Hepatic stellate cell (primary cell): ENCODE measurements at places on chromosomes 6 and 20.

GRCh38 chr20:8807480-8808201, 261.2 kb upstream of the PLCB4 start:
- no peak for DNase-seq

DNA sequence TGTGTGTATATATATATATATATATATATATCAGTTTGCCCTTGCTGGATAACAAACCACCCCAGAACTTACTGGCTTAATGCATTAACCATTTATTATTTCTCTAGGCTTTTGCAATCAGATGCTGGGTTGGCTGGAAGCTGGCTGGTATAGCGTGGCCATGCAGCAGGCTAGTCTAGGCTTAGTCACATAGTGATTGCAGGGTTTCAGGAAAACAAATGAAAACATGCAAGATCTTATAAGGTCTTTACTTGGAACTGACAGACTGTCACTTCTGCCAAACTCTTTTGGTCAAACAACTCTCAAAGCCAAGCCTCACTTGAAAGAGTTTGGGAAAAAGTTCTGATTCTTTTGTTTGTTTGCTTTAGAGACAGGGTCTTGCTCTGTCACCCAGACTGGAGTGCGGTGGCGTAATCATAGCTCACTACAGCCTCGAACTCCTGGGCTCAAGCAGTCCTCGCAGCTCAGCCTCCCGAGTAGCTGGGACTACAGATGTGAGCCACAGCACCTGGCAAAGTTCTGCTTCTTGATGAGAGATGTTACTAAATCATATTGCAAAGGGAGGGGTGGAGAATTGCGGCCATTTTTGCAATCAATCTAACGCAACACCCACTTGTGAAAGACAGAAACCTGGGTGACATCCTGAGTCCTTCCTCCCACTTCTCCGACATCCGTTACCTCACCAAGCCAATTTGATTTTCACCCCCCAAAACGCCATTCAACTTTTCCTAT, 74.6 kb upstream of the RNF24 start:
- peak; percentile 50 for DNase-seq

DNA sequence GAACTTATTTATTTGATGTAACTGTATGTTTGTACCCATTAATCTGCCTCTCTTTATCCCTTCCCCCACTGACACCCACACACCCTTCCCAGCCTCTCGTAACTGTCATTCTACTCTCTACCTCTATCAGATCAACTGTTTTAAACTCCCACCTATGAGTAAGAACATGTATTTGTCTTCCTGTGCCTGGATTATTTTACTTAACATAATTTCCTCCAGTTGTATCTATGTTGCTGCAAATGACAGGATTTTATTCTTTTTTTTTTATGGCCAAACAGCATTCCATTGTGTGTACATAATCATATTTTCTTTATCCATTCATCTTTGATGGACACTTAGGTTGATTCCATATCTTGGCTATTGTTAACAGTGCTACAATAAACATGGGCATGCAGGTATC, 49.3 kb downstream of the PHACTR2 start:
- DNase-seq: no peak

- no peak for DNase-seq
These were observed 113.0 kb downstream of the PLEKHG1 start for GRCh38 chr6:150712505-150713252.

- peak; percentile 65 for DNase-seq
These were observed 84.9 kb downstream of the THBS2 start for GRCh38 chr6:169168706-169169105.

DNA sequence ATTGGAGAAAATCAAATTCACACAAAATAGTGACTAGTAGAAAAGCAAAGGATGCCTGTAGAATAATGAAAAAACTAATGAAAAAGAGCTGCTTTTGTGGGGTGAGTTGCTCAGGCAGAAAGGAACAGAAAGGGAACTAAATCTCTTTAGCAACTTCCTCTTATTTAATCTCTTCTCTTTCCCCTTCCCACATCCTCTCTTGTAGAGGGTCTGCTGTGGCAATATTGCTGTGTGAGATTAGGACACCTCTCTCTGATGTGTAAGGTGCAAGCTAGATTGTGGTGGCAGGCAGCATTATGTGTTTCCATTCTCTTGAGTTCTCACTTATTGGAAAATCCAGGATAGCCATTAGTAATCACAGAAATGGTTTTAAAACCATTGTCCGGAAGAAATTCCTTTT, 49.7 kb downstream of the SYNE1 start:
- DNase-seq: no peak

DNA sequence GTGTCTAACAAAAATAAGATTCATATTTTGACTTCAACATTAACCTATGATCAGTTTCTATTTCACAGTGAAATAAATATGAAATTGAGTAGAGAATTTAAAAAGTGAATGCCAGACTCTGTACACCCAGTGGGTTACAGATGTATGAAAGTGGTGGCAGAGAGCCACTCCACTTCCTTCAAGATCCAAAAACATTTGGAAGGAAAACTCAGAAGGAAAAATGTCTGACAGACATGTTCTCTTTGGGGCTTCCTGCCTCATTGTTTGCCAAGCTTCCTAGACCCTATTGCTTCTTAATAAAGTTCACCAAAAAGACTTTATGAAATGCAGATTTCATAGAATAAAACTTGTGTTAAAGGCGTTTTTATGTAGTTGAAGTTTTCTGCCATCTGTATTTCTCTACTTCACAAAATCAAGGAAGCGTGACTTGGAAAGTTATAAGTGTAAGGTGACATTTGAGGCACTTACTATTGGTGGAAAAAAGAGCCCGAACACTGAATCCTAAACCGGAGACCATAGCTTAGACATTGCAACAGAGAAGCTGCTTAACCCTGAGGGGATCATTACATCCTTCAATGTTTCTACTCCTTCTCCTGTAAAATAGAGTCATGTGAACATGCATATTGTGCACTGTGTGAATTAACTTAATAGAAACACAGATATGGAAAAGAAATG, 12.8 kb downstream of the HMGCLL1 start:
- no peak for DNase-seq

DNA sequence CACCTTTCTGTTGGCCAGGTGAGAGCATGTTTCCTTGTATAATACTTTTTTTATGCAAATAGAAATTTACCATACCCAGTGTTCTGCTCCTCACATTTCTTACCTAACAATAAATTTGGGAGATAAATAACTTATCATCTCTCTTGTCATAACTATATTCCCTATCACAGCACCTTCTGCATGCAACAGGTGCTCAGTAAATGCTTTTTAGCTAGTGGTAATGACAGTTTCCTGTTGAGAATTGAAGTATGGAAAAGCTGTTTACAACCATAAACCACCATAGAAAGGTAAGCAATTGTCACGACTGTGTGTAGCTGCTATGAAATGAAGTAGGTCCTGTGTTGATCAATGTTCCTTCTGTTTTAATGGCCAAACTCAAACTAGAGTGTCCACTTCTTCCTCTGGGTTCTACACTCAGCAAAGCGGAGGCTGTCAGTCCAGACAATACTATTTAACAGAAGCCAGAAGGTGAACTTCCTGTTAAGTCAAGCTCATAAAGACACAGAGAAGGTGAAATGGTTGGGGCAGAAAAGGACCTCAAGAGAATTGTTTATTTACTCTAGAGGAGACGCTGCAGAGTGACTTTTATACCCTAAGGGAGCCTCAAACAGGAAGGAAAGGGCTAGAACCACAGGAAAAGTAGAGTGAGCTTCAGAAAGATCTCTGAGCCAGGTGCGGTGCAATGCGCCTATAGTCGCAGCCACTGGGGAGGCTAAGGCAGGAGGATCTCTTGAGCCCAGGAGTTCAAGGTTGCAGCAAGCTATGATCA, 84.0 kb upstream of the SLC22A16 start:
- DNase-seq: no peak

DNA sequence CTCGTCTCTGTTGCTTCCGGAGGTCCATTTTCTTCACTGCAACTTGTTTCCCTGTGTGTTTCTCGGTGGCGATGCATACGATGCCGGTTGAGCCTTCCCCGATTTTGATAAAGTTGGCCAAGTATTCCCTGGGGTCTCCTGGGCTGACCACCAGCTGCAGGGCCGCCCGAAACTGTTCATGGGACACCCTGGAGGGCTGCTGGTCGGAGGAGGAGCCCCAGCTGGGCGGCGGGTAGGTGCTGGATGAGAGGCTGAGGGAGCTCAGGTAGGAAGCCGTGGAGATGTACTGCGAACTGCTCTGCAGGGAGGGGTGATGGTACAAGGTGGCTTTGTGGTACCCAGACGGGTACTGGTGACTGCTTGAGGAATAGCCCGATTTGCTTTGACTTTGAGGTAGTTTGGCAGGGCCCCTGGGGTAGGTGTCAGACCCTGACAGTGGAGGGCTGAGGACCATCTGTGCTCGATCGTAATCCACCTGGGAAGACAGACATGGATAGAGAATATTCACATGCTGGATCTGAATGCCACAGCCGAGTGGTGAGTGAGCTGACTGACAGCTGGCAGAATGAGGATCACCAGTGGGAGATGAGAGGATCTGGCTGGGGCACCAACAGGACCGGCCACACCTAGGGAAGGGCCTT, 51.6 kb downstream of the LAMP5 start:
- no peak for DNase-seq

DNA sequence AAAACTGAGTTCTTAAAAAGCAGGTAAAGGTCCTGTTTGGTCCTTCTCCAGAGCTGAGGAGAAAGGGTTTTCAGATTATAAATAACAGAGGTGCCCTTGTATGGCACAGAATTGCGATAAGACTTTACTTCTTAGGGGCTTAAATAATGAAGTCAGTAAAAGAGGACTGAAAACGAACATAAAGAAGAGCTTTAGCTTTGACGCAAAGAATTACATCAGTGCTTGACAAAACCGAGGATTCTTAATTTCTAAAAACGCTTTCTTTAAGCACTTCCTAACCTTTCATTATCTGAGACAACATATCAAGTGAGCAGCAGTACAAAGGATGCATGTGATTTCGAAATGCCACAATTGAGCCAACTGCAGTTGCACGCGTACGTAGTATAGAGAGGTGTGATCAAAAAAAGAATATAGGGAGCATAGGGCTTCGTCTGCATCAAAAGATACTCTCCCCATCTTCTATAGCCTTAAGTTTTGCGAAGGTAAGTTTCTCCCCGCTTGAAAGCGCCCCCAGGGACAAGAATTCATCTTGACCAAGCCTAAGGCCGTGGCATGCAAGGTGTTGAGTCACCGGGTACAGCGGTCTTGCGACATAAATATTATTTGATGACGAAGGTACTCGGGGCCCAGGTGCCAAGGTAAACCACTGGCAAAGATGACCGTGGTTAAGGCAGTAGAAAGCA, 778 bp upstream of the LOC128125822 start:
- peak; percentile 45 for DNase-seq

- peak; percentile 8 for DNase-seq
These were observed 33.0 kb upstream of the HFE start for GRCh38 chr6:26053992-26054780.

DNA sequence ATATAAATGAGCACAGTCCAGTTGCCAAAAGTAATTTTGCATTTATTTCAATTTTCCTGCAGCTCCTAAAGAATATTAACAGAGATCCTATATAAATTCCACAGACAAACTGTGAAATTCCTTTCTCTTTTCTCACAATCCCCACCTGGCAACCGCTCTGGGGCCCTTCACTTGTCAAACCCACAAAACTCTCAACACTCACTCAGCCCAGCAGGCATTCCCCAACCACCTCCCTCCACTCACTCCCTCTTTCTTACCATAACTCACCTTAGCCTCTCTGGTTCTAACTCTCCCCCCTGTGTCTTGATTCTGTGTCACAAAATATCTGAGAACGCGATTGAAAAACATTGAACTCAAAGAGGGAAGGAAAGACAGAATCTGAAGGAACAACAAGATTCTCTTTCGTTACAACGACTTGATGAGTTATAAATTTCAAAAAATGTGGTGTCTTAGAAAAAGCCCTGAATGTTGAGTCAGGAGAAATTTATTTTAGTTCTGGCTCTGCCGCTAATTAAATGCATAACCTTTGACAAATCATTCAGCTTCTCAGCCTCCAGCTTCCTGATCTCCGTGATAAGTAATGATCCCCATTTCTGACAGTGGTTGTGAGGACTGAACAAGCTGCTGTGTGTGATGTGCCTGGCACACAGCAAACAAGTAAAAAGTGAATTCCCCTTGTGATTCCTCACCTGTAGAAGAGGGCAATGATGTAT, 87.9 kb downstream of the UNC5CL start:
- DNase-seq: peak; percentile 39

DNA sequence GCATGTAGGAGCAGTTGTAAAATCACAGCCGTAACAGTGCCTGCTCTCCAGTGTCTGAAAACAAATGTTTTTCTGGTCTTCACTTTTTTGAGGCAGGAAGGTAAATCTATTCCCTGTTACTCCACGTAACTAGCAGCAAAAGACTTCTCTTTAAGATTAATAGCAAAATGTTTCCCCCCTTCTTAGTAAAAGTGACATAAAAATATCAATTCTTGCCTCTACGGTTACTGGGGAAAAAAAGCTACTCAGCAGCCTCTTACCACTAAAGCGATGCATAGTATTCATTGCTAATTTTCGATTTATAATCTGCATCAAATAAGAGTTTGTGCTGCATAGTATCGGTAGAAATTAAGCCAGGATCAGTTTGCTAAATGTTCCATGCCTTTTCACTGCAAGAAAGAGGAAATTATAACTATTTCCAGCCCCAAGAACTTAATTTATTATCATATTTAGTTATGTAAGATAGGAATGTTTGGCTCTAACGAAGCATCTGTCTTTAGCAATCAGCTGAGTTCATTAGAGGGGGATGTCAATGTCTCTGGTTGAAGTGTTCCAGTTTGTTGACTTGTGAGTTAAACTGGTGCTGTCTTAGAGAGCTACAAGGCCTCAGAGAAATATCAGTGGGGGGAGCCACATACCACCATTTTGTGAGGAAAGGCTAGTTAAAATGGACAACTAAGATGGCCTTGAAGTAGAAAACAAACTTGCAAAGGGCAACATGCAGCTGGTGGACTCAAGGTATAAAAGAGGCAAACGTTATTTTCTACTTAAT, 617 bp upstream of the TSPYL1 start:
- DNase-seq: no peak

DNA sequence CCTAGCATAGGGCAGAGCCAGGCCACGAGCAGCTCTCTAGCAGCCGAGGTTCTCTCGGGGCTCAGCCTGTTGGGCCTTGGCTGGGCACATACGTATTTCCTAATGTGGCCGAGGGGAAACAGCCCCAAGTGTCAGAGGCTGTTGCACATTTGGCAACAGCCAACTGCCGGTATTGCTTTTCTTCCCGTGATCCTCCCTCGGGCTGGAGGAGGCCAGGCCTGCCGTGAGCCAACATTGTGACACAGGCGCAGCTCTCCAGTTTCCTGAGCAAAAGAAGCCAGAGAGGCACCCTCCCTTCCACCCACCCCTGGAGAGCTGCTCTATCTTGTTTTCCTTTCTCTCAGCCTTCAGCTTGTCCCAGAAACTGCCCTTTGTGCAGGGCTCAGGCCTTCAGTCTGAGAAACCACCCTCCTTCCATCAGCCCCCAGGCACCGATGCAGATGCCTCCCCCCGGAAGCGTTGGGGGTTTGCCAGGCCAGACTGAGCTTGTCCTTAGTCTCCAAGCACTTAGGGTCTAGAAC, 5.1 kb upstream of the BPI start:
- DNase-seq: no peak

- DNase-seq: no peak
These were observed 55.8 kb downstream of the FOXO3 start for GRCh38 chr6:108616544-108616943.
